ENCODE measurements at places on chromosomes 2 and 18.

DNA sequence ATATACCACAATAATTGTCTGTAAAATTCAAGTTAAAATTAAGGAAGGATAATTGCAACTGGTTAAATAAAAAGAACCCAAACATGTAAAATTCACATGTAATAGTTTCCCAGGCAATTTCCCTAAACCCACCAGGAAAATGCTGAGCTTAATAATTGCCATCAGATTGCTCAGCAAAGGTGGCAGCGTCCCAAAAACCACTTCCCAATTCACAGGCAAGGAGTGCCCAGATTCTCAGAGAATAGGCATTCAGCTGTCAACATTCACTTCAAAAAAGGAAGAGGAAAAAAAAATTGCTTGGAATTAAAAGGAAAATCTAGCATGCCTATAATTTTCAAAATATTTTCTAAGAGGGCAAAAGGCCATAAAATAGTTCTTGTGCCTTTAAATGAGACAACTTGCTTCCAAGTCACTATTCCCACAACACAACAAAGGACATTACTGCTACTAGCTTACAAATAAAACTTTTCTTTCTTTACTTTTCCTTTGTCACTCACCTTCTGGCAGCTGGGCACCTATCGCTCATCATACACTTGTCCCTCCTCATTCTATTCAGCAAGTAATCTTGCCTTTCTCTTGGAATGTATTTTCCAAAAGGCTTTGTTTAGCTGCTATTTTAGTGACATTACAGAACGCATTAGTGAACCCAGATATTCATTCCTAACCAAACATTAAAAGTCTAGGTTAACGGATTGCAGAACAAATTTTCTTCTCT, 15.2 kb downstream of the SRBD1 start:
- DNase-seq = no peak

DNA sequence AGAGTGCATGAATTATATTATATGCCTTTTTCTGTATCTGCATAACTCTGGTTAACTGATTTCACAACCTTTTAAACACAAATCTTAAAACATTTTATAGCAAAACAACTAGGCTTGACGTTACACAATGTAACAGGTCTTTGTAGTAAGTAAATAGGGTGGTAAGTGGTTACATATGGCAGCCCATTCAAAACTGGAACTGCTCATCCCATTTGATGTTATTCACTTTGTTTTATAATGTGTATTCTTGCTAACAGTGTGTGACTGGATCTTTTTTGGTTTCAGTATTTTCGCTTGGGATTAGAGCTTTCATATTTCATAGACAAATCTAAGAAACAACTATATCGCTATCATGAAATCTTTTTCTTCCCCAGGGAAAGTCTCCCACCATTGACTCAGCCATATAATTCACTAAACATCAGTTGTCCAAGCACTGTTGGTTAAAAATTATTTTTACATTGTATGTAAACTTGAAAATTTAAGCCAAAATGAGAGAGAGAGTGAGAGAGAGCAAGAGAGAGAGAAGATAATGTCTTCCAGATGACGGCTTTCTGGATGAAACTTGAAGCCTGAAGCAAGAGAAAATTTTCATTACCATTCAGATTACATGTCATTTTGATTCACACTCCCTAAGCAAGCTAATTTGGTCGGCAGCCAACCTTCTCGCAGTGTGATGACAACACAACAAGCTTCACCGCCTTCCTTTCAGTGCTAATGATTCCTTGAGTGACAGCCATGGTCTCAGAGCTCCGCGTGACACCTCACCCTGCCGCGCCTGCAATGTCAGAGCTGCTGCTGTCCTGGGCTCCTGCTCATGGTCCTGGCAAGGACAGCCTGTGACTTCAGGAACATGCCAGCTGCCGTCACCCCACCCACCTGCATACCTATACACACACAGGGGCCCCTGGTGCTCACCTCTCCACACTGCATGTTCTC, 946.9 kb upstream of the SOX11 start:
- DNase-seq = no peak

GRCh38 chr2:70531419-70532086, 22.1 kb downstream of the TGFA start:
- DNase-seq = no peak

GRCh38 chr2:27545348-27546141, 37.3 kb upstream of the ZNF512 start:
- no peak for DNase-seq

DNA sequence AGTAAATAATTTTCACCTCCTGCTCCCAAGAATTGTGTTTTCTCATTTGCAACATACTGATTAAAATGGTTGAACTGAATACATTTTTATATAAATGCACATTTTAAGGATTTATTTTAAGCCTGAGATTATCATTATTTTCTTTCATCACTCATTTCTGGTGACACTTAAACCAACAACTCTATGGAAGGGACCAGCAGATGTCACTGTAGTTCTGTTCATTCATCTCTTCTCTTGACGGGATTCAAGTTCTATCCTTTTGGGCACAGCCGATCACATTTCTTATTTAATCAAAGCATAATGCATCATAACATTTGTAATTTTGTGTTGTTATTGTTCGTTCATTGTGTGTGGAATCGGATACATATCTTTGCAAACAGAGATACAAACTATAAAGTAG, 417.9 kb downstream of the HRH4 start:
- DNase-seq = no peak

GRCh38 chr2:184611361-184612085, 13.2 kb downstream of the ZNF804A start:
- no peak for DNase-seq

Measured in HTR-8/SVneo (cell line).